ENCODE measurements at places on chromosomes 12 and 14. TPM values are rescaled to one million over a fixed set of nuclear protein-coding genes. Genes with fewer than 3 reads are reported as not detected.

RTL1 gene
- polyA plus RNA-seq = not detected

POTEG gene
- 0.24 TPM for polyA plus RNA-seq

DNA sequence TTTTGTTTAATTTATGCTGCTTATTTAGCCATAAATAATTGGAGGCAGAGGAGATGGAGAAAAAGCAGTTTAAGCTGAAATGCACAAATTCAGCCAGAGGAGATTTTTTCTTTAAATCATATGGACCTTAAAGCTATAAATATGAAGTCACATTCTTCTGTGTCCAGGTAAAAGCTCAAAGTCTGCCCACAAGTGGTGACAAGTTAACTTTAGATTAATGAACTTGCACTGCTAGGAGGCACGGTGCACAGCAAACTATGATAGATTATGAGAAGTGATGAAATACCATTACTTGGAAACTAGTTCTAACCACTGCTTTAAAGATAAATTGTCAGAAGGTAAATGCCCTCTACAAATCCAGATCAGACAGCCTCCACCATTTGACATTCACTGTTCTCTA lies 69.0 kb downstream of the IFT81 start:
- DNase-seq = no peak

DNA sequence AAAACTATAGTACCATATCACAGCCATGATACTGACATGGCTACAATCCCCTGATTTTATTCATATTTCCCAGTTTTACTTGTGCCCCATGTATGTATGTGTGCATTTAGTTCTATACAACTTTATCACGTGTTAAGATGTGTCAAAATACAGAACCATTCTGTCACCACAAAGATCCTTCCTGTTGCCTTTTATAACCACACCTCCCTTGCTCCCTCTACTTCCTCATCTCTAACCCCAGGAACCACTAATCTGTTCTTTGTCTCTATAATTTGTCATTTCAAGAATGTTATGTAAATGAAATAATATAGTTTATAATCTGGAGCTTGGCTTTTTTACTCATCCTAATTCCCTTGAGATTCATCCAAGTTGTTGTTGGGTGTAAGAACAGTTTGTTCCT lies 358.4 kb downstream of the DPF3 start:
- DNase-seq = peak; percentile 71

PRH2 gene
- polyA plus RNA-seq = 2.6 TPM

- no peak for DNase-seq
These were observed 367.8 kb upstream of the CLEC14A start for GRCh38 chr14:38623661-38624060.

Measured in B cell (primary cell).